ENCODE measurements at places on chromosomes 7 and 10. TPM values are rescaled to one million over a fixed set of nuclear protein-coding genes. Genes with fewer than 3 reads are reported as not detected.

The GPR158 gene
- total RNA-seq = 0.34 TPM

The STAG3 gene
- total RNA-seq = 22.3 TPM

The MSS51 gene
- total RNA-seq = 2.6 TPM

The KLF14 gene
- total RNA-seq = not detected

The EMX2 gene
- total RNA-seq = not detected

The CYP2C19 gene
- not detected for total RNA-seq

The MSMB gene
- total RNA-seq = not detected

The ZFYVE27 gene
- total RNA-seq = 35.0 TPM

The RADIL gene
- total RNA-seq = 0.16 TPM

The SH3PXD2A gene
- 8.6 TPM for total RNA-seq

The PPP1R9A gene
- not detected for total RNA-seq

The ST8SIA6 gene
- total RNA-seq = not detected

The GRIFIN gene
- total RNA-seq = not detected

The HOXA9 gene
- not detected for total RNA-seq

The CALML5 gene
- not detected for total RNA-seq

The ATOH7 gene
- total RNA-seq = not detected

The GSAP gene
- 0.90 TPM for total RNA-seq
